ENCODE measurements at places on chromosomes 5 and 9. TPM values are rescaled to one million over a fixed set of nuclear protein-coding genes. Genes with fewer than 3 reads are reported as not detected.

Gene LPAR1
- 158 TPM for total RNA-seq

- DNase-seq = no peak
Measured at GRCh38 chr5:153753645-153754432, 263.4 kb downstream of the GRIA1 start.

DNA sequence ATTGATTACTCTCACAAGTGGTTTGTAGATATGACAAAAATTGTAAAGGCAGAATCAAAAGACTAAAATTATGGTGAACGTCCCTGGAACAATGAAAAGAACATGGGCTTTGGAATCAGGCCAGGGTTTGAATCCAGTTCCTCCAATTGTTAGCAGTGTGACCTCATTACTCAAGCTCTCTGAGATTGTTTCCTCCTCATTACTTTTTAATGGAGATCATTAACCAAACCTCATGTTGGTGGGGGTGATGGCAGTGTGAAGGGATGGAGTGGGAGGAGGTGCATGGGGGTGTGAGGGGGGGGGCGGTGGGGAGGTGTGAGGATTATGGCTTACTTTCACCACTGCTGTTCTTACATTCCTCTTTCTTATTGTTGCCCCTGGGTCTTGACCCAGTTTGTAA is 44.1 kb upstream of the FOXE1 start:
- no peak for DNase-seq

GRCh38 chr5:165334201-165334600 is 1828.8 kb downstream of the MAT2B start:
- DNase-seq = no peak

Gene BTNL8
- total RNA-seq = 0.11 TPM

- DNase-seq = peak; percentile 37
Measured at GRCh38 chr5:141363952-141364660, at the start of gene PCDHGA5. PCDHGA5 (plus strand) TSS chr5:141364162; CDS start chr5:141364331, 169 bp downstream.

Gene ANKRD20A1
- 8.9 TPM for total RNA-seq

GRCh38 chr9:93549611-93550010 is 26.8 kb upstream of the PHF2 start:
- no peak for DNase-seq

Gene DND1
- total RNA-seq = 0.72 TPM

- no peak for DNase-seq
Measured at GRCh38 chr5:149426931-149427330, 47.8 kb upstream of the IL17B start.

Gene LCN9
- total RNA-seq = not detected

Gene TPRN
- total RNA-seq = 6.7 TPM

DNA sequence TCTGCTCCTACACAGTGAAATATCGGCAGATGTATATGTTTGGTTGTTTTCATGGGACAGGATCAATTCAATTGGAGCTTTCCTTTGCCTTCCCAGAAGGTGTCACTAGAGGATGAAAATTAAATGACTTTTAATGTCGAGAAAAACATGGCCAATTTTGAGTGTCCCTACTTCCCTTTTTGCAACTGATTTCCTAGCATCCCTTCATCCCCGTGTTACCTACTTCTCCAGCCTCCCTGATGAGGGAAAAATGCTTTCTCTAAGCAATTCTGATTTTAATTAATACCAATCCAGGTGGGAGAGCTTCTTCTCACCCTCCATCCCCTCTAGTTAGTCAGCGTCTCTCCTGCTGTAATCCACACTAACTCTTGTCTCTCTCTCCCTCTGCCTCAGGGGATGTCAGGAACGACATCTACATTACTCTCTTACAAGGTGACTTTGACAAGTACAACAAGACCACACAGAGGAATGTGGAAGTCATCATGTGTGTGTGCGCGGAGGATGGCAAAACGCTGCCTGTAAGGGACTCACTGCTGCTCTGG is 64.9 kb downstream of the DOCK2 start:
- DNase-seq = peak; percentile 71

GRCh38 chr5:110757118-110757729 is 18.4 kb downstream of the SLC25A46 start:
- DNase-seq = peak; percentile 52

GRCh38 chr5:111859533-111860270 is 102.7 kb upstream of the NREP start:
- DNase-seq = no peak

Gene CCNO
- total RNA-seq = 0.20 TPM

DNA sequence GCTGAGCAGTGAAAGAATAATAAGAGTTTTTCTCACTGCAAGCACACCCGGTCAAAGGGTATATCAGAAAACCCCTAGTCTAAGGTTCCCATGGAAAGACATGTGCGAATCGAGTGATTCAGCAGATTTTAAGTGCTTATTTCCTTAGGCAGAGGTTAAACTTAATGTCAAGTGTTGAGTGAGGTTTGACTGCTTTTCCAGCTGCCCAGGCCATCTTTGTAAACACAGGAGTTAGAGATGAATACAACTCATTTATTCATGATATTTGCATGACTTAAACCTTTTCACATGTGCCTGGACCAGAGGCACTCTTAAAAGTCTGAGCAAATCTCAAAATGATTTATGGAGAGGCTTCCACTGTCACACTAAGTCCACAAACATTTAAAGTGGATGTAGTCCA is 137.8 kb upstream of the RGMB start:
- DNase-seq = peak; percentile 7

GRCh38 chr5:55141945-55142690 is 17.9 kb upstream of the GPX8 start:
- DNase-seq = no peak

Gene CNTFR
- total RNA-seq = 16.1 TPM

Gene APC
- total RNA-seq = 138 TPM

DNA sequence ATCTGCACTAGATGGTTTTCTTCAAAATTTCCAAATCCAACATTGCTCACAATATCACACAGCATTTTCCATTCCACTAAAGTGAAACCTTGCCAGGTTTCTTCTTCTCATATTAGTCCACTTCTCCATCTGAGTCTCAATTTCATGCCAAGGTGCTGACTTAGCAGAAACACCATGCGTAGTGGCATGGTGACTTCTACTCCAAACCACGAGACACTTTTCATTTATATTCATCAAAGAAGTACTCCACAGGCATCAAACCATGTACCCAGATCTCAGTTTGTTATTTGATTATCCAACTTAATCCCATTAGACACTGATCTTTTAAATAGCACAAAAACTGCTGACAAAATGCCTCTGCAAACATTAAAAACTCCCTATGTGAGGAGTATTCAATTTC is 233.4 kb upstream of the ITGA1 start:
- no peak for DNase-seq

Gene PCDHB4
- 4.1 TPM for total RNA-seq

DNA sequence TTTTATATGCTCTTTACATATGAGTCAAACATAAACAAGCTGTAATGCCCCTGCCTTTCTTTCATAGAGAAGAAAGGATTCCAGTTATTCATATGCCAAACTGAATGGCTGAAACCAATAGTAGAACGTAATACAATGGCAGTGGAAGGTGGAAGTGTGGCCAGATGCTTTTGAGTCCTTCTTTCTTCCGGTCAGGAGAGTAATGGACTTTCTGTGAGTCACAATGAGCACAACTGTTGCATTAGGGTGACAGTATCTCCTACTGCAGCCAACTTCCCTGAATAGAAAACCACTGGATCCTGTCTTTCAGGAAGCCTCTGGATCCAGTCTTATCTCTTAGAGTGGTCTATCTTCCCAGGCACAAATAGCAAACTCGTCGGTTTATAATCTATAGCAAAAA is 855.2 kb downstream of the MAT2B start:
- DNase-seq = no peak

- DNase-seq = no peak
Measured at GRCh38 chr5:146849694-146850303, 28.8 kb downstream of the PPP2R2B start.

DNA sequence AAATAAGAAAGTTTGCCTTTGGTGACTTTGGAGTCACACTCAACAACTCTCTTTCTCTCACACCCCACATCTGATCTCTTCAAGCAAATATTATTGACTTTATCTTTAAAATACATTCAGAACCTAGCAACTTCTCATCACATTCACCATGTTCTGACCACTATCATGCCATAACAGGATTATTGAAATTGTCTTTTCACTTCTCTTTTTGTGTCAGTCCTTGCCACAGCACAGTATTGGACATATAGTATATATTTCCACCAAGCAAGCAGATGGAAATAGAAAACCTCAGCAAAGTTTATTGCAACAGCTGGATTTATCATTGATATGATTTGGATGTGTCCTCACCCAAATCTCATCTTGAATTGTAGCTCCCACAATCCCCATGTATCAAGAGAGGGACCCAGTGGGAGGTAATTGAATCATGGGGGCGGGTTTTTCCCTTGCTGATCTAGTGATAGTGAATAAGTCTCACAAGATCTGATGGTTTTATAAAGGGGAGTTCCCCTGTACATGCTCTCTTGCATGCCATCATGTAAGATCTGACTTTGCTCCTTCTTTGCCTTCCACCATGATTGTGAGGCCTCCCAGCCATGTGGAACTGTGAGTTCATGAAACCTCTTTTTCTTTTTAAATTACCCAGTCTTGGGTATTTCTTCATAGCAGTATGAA is 26.9 kb upstream of the ITGA1 start:
- DNase-seq = no peak

GRCh38 chr5:74499256-74500050 is 141.1 kb downstream of the ENC1 start:
- peak; percentile 63 for DNase-seq

- DNase-seq = no peak
Measured at GRCh38 chr9:10594482-10594881, 18.3 kb downstream of the PTPRD start.

Gene CCNI2
- 0.69 TPM for total RNA-seq

Gene SLC46A2
- total RNA-seq = 0.30 TPM
